Thoracic aorta (tissue), 2 donors: ENCODE measurements at places on chromosomes 16 and 17. TPM values are rescaled to one million over a fixed set of nuclear protein-coding genes. Genes with fewer than 3 reads are reported as not detected.

TNK1 gene
- 4.7 TPM for total RNA-seq

CHST4 gene
- not detected for total RNA-seq

DNA sequence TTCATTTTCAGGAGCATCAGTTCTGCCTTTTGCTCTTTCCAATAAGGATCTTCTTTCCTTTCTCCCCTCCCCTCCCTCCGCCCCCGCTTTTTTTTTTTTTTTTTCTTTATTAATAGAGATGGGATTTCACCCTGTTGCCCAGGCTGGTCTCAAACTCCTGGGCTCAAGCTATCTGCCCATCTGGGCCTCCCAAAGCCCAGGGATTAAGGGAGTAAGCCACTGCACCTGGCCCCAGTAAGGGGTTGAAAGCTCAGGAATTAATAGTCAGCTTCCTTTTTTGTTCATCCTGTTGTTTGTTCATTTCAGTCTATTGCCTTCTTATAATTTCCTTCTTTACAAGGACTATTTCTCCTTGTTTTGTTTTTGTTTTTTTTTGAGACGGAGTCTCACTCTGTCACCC lies 7.9 kb upstream of the C17orf58 start:
- H3K4me3 ChIP-seq, result no peak overlapping the region
- no peaks in the 10 kb centered on the region for H3K4me1 ChIP-seq
- no peaks in the 10 kb centered on the region for H3K27me3 ChIP-seq
- no peak overlapping the region for H3K27ac ChIP-seq
- no peaks in the 10 kb centered on the region for H3K36me3 ChIP-seq

GRCh38 chr17:14205380-14205779 lies 31.3 kb downstream of the CDRT15 start:
- peaks cover 5% of the 10 kb centered on the region for H3K36me3 ChIP-seq
- no peaks in the 10 kb centered on the region for H3K27me3 ChIP-seq
- no peak overlapping the region for H3K27ac ChIP-seq
- H3K4me3 ChIP-seq, result no peak overlapping the region
- no peaks in the 10 kb centered on the region for H3K4me1 ChIP-seq

GRCh38 chr16:48081656-48082055 lies 74.1 kb downstream of the ABCC12 start:
- H3K27ac ChIP-seq, result no peak overlapping the region
- no peaks in the 10 kb centered on the region for H3K4me1 ChIP-seq
- no peak for DNase-seq
- no peak overlapping the region for H3K4me3 ChIP-seq

- no peaks in the 10 kb centered on the region for H3K36me3 ChIP-seq
- no peaks in the 10 kb centered on the region for H3K4me1 ChIP-seq
- no peak overlapping the region for H3K27ac ChIP-seq
- DNase-seq, result no peak
These were observed 291.8 kb upstream of the ERCC4 start for GRCh38 chr16:13628156-13628555.

GRCh38 chr16:85395207-85395912 lies 217.8 kb upstream of the GSE1 start:
- DNase-seq, result peak; percentile 85
- peak overlapping the region; percentile 70 for H3K27ac ChIP-seq
- no peaks in the 10 kb centered on the region for H3K27me3 ChIP-seq
- peaks cover 14% of the 10 kb centered on the region for H3K4me1 ChIP-seq

DNA sequence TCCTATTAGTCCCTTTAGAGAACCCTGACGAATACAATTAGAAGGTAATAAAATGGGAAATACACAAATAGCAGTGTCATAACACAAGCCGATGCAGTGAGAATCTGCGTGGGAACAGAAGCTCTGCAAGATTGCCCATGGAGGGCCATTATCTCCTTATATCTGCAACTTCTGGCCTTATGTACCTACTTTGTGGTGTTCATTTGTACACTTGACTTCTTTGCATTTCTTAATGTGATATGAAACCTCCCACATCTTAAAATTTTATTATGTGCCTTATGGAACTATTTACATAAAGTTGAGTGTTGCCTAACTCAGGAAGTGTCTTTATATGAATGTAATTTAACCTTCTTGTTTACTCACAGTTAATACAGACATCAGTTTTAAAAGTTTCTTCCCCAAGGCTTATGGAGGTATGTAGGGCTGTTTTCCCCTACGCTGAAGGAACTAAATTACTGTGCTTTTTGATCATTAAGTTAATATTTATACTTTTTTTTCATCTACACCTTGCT lies 10.1 kb upstream of the TANC2 start:
- H3K4me1 ChIP-seq, result no peaks in the 10 kb centered on the region
- H3K27me3 ChIP-seq, result no peaks in the 10 kb centered on the region
- no peak overlapping the region for H3K27ac ChIP-seq
- no peak for DNase-seq

DNA sequence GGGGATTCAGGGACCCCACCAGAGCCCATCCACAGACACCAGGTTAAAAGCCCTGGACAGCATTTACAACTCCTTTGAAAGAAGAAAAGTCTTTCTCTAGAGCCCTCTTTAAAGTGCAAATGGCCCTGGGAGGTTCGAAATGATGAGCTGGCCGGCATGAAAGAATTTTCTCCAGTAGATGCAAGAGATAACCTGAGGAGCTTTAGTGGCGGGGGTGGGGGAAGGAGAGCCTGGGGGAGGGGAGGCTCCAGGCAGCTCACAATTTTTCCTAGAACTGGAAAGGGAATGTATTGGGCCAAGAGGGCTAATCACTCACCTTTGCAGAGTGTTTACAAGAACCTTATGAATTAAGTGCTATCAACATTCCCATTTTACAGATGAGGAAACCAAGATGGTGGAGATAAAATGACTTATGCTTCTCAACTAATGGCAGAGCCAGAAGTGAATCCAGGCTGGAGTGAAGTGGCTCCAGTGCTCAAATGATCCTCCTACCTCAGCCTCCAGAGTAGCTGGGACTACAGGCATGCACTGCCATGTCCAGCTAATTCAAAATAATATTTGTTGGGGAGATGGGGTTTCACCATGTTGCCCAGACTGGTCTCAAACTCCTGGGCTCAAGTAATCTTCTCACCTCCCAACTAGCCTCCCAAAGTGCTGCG lies 4.2 kb upstream of the CDH1 start:
- no peak for DNase-seq
- no peak overlapping the region for H3K27ac ChIP-seq
- H3K27me3 ChIP-seq, result no peaks in the 10 kb centered on the region
- no peaks in the 10 kb centered on the region for H3K36me3 ChIP-seq
- H3K4me3 ChIP-seq, result no peak overlapping the region
- H3K4me1 ChIP-seq, result peaks cover 3% of the 10 kb centered on the region

DNA sequence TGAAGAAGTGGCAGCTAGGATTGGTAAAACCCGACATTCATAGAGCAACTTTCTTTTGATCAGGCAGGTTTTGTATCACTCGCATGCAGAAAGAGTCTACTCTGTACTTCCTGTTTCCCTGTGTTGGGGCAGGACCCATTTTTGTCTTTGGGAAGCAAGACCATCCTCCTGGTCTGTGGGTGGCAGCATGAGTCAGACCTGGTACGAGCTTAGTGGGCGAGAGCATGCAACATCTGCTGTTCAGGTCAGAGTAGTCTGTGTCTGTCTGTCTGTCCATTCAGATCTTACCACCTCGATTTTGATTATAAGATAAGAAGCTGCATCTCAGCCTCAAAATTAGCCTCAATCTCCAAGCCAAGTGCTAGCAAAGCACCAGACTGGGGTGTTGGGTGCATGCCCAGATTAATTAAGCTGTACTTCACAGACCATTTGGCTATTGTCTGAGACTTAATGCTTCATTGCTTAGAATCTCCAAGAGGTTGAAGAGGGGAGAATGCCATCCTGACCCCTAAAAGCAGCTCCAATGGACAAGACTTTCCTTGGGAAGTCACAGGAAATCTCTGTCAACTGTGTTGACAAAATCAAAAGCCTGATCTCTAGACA lies 110.9 kb downstream of the XYLT1 start:
- H3K4me1 ChIP-seq, result peaks cover 37% of the 10 kb centered on the region
- H3K27ac ChIP-seq, result no peak overlapping the region
- H3K36me3 ChIP-seq, result no peaks in the 10 kb centered on the region
- H3K4me3 ChIP-seq, result no peak overlapping the region
- no peaks in the 10 kb centered on the region for H3K27me3 ChIP-seq

- no peak overlapping the region for H3K27ac ChIP-seq
- H3K36me3 ChIP-seq, result no peaks in the 10 kb centered on the region
- peaks cover 60% of the 10 kb centered on the region for H3K4me1 ChIP-seq
- no peak for DNase-seq
- H3K4me3 ChIP-seq, result no peak overlapping the region
These were observed 107.0 kb downstream of the ZFHX3 start for GRCh38 chr16:72940886-72941285.

- no peak overlapping the region for H3K27ac ChIP-seq
- H3K4me1 ChIP-seq, result no peaks in the 10 kb centered on the region
- no peak overlapping the region for H3K4me3 ChIP-seq
- H3K27me3 ChIP-seq, result no peaks in the 10 kb centered on the region
- H3K36me3 ChIP-seq, result no peaks in the 10 kb centered on the region
- DNase-seq, result no peak
These were observed 36.6 kb downstream of the BCO1 start for GRCh38 chr16:81275064-81275532.

DNA sequence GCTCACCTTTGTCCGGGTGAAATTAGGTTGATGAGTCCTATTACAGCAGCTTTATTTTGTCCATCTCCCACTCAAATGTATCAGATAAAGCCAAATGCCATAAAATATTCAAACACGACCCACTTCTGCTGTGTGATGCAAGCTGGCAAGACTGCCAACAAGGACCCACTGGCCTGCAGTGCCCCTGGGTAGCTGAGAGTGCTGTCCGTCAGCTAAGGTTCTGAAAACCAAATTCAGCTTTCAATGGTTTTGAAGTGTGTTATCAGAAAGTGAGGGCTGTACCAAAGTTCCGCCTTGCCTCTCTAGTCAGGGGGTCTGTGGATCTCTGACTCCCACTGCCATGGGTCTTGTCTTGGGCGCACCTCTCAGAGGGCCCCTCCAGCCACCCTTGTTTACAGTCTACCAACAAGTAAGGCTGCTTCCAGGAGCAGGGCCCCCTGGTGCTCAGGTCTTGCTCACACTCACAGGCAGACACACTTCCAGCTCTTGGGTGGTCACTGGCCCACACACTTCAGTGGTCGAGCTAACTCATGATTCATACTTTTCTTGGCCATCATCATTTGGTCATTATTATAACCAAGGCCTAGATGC lies 10.5 kb upstream of the CCDC182 start:
- H3K4me3 ChIP-seq, result no peak overlapping the region
- no peaks in the 10 kb centered on the region for H3K4me1 ChIP-seq
- no peaks in the 10 kb centered on the region for H3K27me3 ChIP-seq
- no peak overlapping the region for H3K27ac ChIP-seq

DNA sequence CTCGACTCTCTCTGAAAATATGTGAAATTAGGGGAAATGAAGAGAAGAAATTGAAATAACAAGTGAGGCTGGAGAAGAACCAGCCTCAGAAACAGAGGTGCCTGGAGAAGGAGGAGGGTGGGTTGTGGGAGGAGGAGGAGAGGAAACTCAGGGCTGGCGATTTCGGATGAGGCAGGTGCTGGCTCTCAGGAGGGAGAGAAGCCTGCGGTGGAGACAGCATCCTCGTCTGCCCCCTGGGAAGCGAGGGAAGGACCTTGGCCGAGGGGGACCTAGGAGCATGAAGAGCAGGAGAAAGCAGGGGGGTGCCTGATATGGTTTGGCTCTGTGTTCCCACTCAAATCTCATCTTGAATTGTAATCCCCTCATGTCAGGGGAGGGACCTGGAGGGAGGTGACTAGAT lies 264.7 kb upstream of the TNRC6C start:
- no peak for DNase-seq
- H3K27ac ChIP-seq, result no peak overlapping the region
- H3K4me3 ChIP-seq, result no peak overlapping the region
- H3K27me3 ChIP-seq, result no peaks in the 10 kb centered on the region
- H3K4me1 ChIP-seq, result peaks cover 10% of the 10 kb centered on the region
- H3K36me3 ChIP-seq, result no peaks in the 10 kb centered on the region
